Activated CD8-positive, alpha-beta memory T cell treated with anti-CD3 and anti-CD28 coated beads, Interleukin-2, amount 50 U/mL, for 4 hours (primary cell): ENCODE measurements at places on chromosomes 6 and 20.

DNA sequence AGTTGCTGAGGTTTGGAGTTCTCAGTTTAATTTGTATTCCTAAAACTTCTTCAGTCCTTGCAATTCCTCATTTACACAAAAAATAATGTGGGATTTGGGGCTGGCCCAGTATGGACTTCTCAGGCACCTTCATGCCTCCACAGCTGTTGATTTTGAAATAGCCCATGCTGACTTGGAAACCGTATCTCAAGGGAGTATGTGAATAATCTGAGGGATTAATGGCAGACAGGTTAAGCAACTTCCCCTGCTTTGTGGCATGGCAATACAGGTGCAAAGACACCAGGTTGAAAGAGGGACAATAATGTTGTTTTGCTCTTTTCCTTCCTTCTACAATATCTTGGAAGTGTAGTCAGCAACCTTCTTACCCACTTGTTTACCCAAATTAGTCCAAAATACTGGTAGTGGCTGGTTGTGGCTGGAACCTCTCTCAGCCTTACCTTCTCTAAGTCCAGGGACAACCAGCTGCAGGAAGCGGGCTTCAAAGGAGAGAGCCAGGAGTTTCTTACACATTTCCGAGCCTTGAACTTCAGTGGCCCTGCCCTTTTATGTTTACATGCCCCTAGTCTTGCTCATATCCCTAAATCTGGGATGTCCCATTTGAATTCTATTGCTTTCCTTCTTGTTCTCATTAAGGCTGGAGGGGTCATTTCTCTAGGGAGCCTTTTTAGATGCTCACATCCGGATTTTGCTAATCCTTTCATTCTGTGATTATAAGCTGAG, 44.1 kb upstream of the ADGRF1 start:
- DNase-seq = no peak

GRCh38 chr6:82511546-82511945, 147.9 kb downstream of the TPBG start:
- no peak for DNase-seq

DNA sequence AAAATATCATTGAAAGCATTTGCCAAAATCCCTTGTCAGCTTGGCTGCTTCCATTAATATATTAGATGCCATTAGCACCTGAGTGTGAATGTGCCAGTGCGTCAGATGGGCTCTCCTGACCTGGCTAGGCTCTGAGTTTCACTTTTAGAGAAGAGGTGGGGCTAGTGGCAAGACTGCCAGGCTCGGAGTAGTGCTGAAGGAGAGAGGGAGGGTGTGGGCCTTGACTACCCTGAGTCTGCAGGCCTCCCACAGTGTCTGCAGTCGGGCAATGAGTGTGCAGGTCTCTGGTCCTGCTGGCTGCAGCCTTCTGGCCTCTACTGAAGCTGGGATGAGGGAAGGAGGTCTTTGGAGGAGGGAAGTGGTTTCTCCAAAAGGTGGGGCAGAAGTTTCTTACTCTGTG, 34.6 kb upstream of the PNPLA1 start:
- no peak for DNase-seq

GRCh38 chr20:63833776-63834490, 2.9 kb upstream of the ZBTB46 start:
- no peak for DNase-seq

DNA sequence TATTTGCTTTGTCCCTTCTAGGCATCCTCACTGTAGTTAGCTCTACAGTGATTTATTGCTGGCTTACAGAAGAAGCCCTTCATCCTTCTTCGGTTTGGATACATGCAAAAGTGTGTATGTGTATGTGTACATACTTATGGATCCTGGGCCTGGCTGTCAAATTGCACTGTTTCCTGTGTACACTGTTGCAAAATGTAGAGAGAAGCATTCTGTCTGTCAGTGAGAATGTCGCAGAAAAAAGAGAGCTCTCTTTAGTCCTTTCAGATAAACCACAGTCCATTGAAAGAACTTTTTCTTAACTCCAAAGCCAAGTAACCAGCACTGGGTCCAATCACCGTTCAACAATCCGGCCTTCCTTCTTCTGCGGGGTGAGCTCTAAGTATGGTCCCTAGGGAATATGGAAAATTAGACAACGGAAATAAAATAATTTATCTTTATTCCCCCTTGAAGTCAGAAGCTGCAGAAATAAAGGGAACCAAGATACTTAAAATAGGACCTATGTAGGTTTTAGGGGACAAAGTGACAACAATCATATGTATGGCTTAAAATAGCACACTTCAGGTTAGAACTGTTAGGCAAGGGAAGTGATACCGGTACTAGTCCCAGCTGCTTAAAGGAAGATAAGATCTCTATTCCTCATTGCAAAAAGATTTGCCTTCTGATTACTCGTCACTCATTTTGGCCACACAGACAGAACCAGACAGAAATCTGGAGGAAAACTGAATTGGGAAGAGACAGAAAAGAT, 107.0 kb downstream of the CD83 start:
- no peak for DNase-seq

DNA sequence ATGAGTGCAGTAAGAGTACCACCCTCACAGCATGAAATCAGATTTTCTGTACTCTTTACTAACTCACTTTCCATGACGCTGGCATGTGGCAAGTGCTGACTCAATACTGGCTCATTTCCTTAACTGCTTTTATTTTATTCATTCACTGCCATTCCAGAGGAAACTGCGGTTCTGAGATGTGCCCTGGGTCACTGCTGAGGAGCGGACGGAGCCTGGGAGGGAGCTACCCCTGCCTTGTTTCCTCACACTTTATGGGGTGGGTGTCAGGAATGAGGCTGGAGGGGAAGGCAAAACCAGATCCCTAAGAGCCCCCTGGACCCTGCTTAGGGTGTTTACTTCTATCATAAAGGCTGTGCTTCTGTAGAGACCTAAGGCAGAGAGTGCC, 14.4 kb downstream of the NT5E start:
- DNase-seq = peak; percentile 61

GRCh38 chr6:7974565-7974937, 64.0 kb upstream of the TXNDC5 start:
- no peak for DNase-seq

DNA sequence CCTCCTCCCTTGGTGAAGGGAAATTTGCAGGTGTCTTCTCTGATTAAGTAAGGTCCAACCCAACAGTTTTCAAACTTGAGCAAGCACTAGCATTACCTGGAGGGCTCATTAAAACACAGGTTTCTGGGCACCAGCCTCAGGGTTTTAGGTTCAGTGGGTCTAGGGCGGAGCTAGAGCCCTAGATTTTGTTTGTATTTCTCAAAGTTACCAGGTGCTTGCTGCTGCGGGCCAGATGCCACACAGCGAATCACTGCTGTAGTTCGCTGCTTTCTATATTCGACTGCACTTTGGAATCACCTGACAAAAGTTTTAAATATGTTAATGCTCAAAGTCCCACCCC, 869 bp downstream of the COL21A1 start:
- no peak for DNase-seq

DNA sequence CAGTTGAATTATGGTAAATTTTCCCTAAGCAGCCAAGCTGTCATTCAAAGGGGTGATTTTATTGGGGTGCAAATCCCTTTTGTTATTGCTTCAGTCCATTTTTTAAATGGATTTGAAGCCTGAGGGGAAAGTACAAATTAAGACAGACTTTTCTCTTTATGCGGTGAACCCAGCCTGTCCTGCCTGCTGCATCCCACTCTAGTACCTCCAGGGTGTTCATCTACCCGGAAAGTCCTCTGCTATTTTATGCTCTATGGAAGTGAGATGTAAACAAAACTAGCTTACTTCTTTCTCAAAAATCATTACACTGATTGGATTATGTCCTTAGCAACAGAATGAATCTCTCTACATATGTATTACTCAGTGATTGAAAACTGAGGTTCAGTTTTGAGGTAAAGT, 1088.9 kb upstream of the CITED2 start:
- no peak for DNase-seq

DNA sequence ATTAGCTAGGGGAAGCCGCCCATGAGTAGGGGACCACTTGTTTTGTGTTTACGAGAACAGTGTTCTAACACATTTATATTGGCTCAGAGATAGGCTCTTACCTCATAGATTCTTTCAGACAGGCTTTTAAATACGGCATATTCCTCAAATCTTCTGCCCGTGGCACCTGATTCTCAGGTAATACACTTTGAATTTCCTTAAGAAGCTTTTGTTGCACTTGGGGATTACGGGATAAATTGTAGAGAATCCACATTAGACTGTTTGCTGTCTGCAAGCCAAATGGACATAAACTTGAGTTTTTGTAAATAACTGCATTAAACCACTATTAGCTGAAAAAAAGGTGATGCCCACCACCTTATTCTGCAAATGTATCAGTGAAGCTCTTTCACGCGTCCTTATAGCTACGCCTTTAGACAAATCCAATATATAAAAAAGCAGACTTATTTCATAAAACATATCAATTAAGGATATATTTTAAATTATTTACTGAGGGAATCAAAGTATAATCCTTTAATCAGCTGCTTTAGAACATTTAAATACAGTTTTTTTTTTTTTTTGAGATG, 14.8 kb downstream of the CYP24A1 start:
- DNase-seq = no peak

- no peak for DNase-seq
Measured at GRCh38 chr20:50636601-50637540, 54.5 kb downstream of the RIPOR3 start.

GRCh38 chr6:47000842-47001241, 41.3 kb downstream of the ADGRF1 start:
- no peak for DNase-seq

- no peak for DNase-seq
Measured at GRCh38 chr20:25325073-25325472, 65.6 kb downstream of the ABHD12 start.

DNA sequence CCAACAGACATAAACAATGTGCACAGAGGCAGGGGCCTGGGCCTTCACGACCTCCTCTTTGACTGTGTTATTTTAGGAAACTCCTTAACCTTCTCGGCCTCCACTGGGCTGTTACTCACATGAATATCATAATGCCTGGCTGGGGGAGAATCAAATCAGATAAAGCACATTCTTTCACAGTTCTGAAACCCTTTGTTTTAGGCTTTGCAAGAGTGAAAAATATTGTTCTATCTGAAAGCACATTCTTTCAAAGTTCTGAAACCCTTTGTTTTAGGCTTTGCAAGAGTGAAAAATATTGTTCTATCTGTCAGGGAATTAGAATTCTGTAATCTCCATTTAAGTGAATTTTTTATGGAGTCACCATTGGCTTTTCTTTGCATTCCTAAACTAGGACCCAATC, 50.7 kb upstream of the SYNDIG1 start:
- no peak for DNase-seq

DNA sequence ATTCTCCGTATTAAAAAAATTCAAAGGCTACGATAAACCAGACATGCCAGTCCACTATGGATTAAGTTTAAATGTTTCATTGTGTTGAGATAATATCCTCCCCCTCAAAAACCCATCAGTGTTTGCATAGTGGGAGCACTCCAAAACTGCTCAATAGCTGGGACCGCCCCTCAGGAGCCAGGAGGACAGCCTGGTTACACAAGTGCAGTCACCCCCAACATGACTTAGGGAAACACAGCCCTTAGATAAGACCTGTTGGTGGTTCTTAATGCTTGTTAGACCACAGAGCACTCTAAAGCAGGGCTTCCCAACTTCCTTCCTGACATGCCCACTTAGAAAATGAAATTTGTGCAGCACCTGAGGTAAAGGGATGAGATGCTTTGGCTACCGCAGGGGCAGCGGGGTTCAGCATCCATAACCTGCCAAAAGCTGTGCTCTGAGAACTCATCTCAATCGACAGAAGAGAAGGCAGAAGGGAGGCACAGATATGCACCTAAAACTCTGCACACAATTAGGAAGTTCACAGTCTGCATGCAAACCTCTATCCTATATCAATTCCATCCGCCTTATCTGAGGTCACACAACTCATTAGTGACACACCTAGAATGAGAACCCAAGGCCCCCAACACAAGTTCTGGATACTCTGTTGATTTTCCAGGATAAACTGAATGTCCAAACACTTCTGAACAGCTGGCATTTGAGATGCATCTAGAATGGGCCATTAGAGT, 74.3 kb downstream of the RALGAPA2 start:
- no peak for DNase-seq

- DNase-seq = no peak
Measured at GRCh38 chr20:20926222-20926905, 179.8 kb downstream of the LINC00237 start.

DNA sequence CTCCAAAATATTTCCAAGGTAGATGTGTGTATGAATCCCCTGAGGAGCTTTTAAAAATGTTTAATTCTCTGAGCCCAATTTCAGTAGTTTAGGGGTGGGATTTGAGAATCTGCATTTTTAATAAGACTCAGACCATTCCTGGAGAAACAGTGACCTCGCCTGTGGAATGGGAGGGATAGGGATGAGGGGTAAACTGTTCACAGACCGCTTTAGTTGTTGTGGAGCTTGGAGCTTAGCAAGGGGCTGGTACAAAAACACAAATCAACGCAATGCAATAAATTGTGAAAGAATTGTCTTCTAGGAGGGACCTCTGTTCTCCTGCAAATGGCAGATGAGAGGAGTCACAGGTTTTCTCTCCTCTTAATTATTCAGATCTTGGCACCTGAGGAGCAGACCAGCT, 239.3 kb upstream of the SULF2 start:
- DNase-seq = no peak

- DNase-seq = no peak
Measured at GRCh38 chr20:2955257-2955970, 82.1 kb downstream of the PTPRA start.

- no peak for DNase-seq
Measured at GRCh38 chr6:168851460-168852375, 401.9 kb downstream of the THBS2 start.

- DNase-seq = no peak
Measured at GRCh38 chr6:163371129-163371528, 43.4 kb upstream of the QKI start.

DNA sequence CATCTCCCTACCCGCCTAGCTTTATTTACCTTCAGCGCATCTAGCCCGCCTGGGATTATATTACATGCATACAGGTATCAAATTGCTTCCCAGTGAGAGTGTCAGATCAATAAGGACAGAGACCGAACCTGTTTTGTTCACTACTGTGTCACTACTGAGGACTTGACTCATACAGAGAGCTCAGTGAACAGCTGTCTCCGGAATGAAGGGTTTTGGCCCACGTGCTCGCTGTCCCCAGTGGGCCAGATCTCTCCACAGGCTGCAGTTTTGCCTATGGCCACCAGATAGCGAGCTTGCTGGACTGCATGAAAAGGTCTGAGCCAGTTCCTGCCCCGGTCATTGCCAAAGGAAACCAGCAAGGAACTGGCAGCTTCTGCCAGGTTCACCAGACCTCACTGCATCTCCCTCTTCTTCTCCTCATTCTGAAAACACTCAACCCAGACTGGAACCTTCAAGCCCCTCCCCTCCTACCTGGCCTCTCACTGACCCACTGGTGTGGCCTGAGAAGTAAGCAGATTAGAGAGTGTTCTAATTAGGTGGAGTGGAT, 150.8 kb downstream of the ZMYND8 start:
- peak; percentile 65 for DNase-seq

- DNase-seq = no peak
Measured at GRCh38 chr20:17210983-17211382, 15.9 kb upstream of the PCSK2 start.
